ENCODE measurements at places on chromosomes 13 and 19.

DNA sequence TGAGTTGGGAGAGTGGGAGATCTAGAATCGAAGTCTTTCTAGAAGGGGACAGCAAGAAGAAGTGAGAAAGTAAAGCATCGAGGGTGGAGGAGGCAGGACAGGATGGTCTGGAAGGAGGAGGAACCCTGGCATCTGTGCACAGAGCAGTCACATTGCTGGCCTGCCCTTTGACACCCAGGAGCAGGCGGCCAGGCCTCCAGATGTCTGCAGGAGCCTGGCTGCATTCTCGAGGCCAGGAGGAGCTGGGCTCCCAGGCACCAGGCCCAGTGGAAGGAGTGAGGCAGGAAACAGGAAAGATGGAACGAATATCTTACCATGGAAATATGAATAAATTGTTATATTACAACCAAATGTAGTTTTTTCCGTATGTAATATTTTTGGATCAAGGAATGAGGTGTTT lies 27.7 kb upstream of the ARGLU1 start:
- no peak for DNase-seq

DNA sequence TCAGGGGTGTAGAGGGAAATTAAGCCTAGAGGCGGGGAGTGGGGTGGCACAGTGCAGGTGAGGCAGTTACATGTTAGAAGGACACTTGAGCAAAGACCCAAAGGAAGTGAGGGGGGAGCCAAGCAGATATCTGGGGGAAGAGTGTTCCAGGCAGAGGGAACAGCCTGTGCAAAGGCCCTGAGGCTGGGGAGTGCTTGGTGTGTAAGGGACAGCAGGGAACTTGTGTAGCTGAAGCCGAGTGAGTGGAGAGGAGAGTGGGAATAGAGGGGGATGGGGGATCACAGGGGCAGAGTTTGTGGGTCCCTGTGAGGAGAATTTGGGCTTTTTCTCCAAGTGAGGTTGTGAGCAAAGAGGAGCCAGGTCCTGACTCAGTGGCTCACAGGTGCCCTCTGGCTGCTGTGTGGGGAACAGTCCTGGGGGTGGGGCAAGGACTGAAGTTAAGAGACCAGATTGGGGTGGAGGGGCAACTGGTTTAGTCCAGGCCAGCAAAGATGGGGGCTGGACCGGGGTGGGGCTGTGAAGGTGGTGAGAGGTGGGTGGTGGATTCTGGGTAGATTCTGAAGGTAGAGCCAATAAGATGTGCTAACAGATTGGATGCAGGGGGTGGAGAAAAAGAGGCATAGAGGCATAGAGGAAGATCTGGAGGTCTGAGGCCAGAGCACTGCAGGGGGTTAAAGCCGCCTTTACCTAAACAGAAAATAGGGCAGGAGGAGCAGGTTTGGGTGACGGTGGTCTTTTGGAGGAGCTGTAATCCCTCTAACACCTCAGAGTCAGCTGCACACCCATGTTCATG lies 75.3 kb downstream of the CACNA1A start:
- peak; percentile 41 for DNase-seq

- no peak for DNase-seq
These were observed 107.2 kb downstream of the FNDC3A start for GRCh38 chr13:49082653-49083536.

DNA sequence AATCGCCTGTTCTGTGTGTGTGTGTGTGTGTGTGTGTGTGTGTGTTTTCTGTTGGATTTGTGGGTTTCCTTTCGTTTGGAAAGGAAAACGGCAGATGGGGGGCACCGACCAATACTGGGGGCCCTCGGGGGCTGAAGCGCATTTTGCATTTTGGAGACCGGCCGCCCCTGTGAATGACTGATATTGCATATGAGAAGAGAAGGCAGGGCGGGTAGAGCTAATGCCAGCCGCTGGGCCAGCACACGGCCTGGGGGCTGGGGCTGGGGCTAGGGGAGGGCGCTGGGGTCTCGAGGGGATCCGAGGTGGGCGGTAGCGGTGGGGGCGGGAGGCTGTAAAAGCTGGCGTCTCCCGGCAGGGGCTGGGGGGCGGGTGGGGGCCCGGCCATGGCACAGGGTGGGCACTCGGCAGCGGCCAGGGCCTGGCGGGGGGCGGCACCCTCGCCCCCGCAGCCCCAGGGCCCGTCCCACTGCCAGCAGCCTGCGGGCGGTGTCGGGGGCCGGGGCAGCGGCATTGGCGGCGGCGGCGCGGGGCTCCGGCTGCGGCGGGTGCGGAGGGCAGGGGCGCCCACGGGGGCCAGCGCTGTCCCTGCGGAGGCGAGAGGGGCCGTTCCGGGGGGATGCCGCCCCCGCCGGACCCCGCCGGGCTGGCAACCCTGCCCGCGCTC lies 11.2 kb downstream of the ANO8 start:
- DNase-seq, result no peak

- no peak for DNase-seq
These were observed 37.5 kb downstream of the SUGP2 start for GRCh38 chr19:18995804-18996241.

- peak; percentile 62 for DNase-seq
These were observed 5.7 kb downstream of the COMP start for GRCh38 chr19:18785179-18786124.

Measured in LoVo (cell line).